ENCODE measurements at places on chromosomes 1 and 21.

DNA sequence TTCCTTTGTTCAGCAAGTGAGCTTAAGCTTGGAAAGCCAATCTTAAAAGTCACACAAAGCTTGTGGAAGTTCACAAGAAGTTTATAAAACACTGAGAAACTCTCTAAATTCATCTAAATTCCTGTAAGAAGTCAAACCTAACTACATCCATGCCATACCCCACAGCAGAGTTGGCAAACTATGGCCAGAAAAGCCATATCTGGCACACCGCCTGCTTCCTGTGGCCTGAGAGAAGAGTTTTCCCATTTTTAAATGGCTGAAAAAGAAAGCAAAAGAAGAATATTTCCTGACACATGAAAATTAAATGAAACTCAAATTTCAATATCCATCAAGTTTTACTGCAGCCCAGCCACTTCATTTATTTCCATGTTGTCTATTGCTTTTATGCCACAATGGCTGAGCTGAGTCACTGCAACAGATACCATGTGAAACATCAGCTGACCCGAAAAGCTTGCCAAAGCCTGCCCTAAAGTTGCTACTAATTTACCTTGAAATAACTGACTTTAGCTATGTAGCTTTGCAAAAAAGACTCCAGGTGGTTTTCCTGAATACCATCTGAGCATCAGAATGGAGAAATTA, 237.1 kb downstream of the SLC45A1 start:
- peak; percentile 5 for DNase-seq

- DNase-seq: peak; percentile 3
Observed at GRCh38 chr1:79790950-79791349, 784.4 kb upstream of the ADGRL4 start.

DNA sequence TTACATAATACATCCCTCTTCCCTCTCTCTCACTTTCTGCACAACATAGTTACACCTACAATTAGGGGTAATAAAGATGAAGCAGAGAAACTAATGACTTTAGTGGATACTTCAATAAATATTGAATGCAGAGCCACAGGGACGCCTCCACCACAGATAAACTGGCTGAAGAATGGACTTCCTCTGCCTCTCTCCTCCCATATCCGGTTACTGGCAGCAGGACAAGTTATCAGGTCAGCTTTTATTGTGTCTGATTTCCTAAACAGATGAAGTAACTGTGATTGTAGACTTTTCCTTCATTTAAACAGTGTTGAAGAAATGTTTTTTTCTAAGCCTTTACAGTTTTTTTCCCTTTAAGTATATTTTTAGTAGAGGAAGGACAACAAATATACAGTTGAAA, 281.6 kb downstream of the TPR start:
- DNase-seq: no peak

DNA sequence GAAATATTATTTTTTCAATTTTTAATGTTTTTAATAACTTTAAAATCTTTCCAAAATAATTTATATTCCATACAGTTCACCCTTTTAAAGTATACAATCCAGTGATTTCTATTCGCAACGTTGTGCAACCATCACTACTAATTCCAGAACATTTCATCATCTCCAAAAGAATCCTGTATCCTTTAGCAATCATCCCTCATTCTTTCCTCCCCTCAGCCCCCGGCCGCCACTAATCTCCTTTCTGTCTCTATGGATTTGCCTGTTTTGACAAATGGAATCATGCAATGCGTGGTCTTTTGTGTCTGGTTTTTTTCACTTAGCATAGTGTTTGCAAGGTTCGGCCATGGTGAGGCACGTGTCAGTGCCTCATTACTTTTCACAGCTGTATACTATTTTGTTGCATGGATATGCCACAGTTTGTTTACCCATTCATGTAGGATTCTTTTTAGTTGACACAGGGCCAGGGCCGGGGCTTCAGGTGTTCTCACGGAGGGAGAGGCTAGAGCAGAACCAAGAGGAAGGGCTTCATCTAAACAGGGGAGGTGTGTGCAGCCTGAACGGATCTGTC, 40.6 kb upstream of the ZBTB40 start:
- DNase-seq: no peak

- no peak for DNase-seq
Observed at GRCh38 chr1:93503816-93504215, 55.9 kb downstream of the FNBP1L start.

All from AG08396 (cell line).